ENCODE measurements at places on chromosomes 6 and 20.

- DNase-seq = no peak
Measured at GRCh38 chr6:141658696-141659095, 474.0 kb upstream of the GJE1 start.

DNA sequence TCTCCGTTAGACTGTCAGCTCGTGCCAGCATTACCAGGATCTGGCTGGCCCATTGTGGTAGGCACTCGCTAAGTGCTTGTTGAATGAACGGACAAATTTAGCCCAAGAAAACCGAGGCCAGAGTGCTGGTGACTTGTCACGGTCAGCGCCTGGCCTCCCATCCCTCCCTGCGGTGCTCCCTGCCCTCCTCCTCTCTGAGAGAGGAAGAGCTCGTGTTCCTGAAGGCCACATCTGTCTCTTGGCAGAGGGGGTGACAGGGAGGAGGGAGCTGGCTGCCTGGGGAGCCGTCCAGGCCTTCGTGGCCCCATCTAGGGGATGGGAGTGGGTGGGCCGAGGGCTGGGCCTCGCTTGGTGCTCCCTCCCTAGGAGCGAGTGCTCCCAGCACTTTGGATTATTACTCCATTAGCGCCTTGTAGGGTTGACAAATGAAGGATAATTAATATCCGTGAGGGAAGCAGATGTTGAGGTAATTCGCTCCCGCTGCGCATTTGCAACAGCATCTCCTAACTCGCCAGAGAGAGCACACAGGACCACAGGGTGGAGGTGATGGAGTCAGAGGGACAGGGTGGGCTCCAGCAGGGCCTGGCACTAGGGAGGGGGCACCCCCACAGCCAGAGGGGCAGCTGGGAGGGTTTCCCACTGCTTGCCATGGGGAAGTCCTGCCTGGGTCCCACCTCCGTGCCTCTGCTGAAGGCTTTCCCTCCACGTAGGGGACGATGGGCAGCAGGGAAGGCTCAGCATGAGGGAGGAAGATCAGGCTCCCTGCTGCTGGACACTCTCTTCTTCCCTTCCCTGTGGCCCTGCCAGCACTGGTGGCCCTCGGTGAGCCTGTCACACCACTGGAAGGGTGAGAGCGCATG lies 37.0 kb downstream of the VSTM2L start:
- no peak for DNase-seq

GRCh38 chr6:33862536-33862935 lies 58.7 kb upstream of the MLN start:
- no peak for DNase-seq

GRCh38 chr6:158152659-158153058 lies 15.4 kb downstream of the SERAC1 start:
- no peak for DNase-seq

DNA sequence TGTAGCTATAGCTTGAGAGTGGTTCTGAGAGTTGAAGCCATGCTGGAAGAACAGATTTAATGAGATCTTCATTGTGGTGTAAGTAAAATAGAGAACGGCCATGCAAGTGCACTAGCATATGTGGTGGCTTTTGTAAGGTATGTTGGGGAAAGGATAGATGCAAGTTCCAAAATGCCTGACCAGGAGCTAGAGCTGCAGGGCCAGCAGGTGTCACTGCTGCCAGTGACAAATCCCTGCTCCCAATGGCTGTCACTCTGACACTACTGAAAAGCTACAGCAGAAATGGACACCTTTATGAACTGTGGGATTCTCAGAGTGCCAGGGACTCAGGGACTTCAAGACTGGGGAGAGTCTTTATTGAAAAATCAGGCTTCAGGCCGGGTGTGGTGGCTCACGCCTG lies 23.1 kb upstream of the VIP start:
- DNase-seq = no peak

GRCh38 chr6:48568856-48569255 lies 457.9 kb upstream of the PTCHD4 start:
- no peak for DNase-seq

DNA sequence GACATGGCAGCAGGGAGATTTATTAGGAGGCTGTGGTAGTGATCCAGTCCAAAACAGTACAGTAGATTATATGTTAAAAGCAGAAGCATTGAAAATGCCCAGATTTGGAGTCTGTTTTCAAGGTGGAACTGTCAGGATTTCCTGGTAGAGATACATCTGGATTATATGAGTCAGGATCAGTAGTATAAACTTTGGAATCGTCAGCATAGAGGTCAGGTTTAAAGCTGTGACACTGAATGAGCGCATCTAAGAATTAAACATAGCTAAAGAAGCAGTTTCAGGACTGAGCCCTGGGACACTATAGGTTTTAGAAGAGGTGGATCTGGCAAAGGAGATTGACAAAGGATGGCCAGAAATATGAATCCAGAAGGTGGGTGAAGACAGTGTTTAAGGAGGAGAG lies 60.4 kb downstream of the RNF144B start:
- DNase-seq = no peak

All from SW 1271 (cell line).